ENCODE measurements at places on chromosomes 16 and 17. TPM values are rescaled to one million over a fixed set of nuclear protein-coding genes. Genes with fewer than 3 reads are reported as not detected.

NPIPA7 gene
- total RNA-seq: 0.78 TPM

SDR42E1 gene
- total RNA-seq: 9.9 TPM

METRNL gene
- total RNA-seq: 242 TPM

KCNJ2 gene
- 2.3 TPM for total RNA-seq

Data from articular chondrocyte of knee joint (primary cell).